ENCODE measurements at places on chromosomes 3 and 15. TPM values are rescaled to one million over a fixed set of nuclear protein-coding genes. Genes with fewer than 3 reads are reported as not detected.

DNA sequence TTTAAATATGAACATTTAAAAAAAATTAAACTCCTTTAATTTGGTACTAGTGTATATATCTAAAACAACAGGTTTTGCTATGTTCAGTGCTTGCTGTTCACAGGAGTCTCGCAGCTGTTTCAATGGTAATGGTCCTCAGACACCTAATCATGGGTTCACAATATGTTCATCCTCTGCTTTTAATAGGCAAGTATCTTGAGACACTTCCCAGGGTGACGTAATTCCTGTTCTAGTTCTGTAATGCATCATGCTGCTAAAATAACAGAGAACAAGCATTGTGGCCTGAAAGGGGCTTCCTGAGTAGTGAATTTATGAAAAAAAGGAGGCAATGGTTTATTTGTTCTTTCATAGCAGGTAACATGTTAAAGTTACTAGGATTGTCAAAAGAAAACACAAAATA is 625.2 kb upstream of the GBE1 start:
- no peaks in the 10 kb centered on the region for H3K36me3 ChIP-seq
- no peak overlapping the region for H3K4me3 ChIP-seq
- H3K27ac ChIP-seq, result no peak overlapping the region
- H3K4me1 ChIP-seq, result no peaks in the 10 kb centered on the region

- DNase-seq, result no peak
- H3K27ac ChIP-seq, result no peak overlapping the region
- no peak overlapping the region for H3K4me3 ChIP-seq
Observed at GRCh38 chr3:132083583-132084279, 48.9 kb upstream of the CPNE4 start.

DNA sequence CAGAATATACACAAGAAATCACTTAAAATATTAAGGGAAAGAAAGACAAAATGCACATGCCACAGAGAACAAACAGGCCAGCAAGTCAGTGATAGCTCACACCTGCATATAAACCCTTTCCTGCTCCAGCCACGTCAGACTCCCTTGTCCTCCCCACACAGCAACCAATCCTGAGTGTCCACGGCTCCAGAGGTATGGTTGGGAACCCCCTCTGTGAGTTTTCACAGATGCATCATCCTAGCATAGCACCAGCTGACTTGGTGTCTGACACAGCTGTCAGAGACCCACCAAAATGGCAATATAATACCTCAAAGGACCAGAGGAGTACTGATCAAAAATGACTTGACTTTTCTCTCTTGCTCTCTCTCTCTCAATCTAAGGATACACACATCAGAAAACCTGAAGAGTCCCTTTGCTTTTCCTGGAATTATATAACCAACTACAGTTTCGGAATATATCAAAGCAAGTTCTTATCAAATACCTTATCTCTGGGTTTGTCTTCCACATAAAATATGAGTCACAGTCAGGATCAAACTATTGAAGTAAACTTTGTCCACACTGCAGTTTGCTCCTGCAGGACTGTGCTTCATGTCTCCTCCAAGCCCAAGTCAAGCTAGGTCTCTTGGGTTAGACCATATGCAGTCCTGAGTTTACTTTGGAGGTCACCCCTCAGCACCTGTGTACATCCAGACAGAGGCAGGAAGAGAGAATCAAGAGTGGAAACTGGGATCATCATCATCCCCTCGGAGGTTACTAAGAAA is 187.1 kb upstream of the THBS1 start:
- DNase-seq, result no peak
- no peaks in the 10 kb centered on the region for H3K36me3 ChIP-seq
- no peaks in the 10 kb centered on the region for H3K27me3 ChIP-seq
- no peak overlapping the region for H3K27ac ChIP-seq

GRCh38 chr3:101182734-101183133 is 137.6 kb downstream of the IMPG2 start:
- no peaks in the 10 kb centered on the region for H3K27me3 ChIP-seq
- H3K27ac ChIP-seq, result no peak overlapping the region
- no peaks in the 10 kb centered on the region for H3K4me1 ChIP-seq
- no peak overlapping the region for H3K4me3 ChIP-seq

LRCH3 gene
- total RNA-seq, result 117 TPM

KLF15 gene
- total RNA-seq, result 4.6 TPM

GCHFR gene
- not detected for total RNA-seq
